Endodermal cell (in vitro differentiated cells): ENCODE measurements at places on chromosomes 4 and X. TPM values are rescaled to one million over a fixed set of nuclear protein-coding genes. Genes with fewer than 3 reads are reported as not detected.

TKTL2 gene
- not detected in 2 replicates for total RNA-seq

SYTL5 gene
- total RNA-seq = 0.70 to 8.6 TPM (median 8.3 TPM) in 3 replicates

CDKL5 gene
- total RNA-seq = 19.3 to 36.9 TPM (median 21.7 TPM) in 3 replicates

CLDN34 gene
- 0.35 to 1.1 TPM (median 0.49 TPM) in 3 replicates for total RNA-seq

DMRTC1B gene
- total RNA-seq = 0.80 to 2.4 TPM (median 2.2 TPM) in 3 replicates

GRCh38 chr4:7134737-7135388 lies 57.5 kb upstream of the SORCS2 start:
- DNase-seq = no peak

- no peak for DNase-seq
Observed at GRCh38 chrX:134423606-134424005, 36.4 kb upstream of the HPRT1 start.

- DNase-seq = no peak
Observed at GRCh38 chrX:362351-362750, 24.4 kb downstream of the PPP2R3B start.
